RWPE1 (cell line): ENCODE measurements at places on chromosomes 3 and 15.

DNA sequence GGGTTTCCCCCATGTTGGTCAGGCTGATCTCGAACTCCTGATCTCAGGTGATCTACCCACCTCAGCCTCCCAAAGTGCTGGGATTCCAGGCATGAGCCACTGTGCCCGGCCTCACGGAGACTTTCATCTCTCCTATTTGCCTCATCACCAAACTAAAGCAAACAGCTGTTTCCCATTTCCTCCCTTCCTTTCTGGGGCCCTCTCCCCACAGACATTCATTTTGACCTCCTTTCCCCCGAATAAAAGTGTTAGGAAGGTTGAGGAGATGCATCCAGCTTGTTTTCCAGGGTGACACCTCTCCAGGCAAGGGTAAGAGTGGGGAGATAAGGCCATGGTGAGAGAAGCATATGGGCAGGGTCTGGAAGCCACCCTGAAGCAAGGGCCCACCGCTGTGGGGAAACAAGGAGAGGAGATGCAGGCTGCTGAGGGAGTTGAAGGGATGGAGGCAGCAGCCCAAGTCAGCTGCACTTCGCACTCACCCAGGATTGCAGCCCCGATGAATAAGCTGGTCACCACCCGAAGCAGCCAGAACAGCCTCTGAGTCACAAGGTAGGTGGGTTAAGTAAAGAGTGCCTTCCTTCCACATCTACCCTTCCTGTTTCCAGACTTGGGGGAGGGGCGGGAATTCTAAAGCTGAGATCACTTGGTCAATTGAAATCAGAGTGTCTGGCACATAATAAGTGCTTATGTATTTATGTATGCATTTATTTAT, 7.7 kb downstream of the DUOXA2 start:
- DNase-seq: peak; percentile 88

GRCh38 chr3:152769523-152769922, 65.4 kb upstream of the P2RY1 start:
- DNase-seq: peak; percentile 9

GRCh38 chr3:48548126-48548525, 8.5 kb downstream of the PFKFB4 start:
- no peak for DNase-seq

- no peak for DNase-seq
Measured at GRCh38 chr3:119810018-119810435, 28.1 kb downstream of the NR1I2 start.

GRCh38 chr3:121793078-121793477, 41.8 kb downstream of the IQCB1 start:
- no peak for DNase-seq

GRCh38 chr3:1477669-1478068, 384.8 kb downstream of the CNTN6 start:
- DNase-seq: no peak

DNA sequence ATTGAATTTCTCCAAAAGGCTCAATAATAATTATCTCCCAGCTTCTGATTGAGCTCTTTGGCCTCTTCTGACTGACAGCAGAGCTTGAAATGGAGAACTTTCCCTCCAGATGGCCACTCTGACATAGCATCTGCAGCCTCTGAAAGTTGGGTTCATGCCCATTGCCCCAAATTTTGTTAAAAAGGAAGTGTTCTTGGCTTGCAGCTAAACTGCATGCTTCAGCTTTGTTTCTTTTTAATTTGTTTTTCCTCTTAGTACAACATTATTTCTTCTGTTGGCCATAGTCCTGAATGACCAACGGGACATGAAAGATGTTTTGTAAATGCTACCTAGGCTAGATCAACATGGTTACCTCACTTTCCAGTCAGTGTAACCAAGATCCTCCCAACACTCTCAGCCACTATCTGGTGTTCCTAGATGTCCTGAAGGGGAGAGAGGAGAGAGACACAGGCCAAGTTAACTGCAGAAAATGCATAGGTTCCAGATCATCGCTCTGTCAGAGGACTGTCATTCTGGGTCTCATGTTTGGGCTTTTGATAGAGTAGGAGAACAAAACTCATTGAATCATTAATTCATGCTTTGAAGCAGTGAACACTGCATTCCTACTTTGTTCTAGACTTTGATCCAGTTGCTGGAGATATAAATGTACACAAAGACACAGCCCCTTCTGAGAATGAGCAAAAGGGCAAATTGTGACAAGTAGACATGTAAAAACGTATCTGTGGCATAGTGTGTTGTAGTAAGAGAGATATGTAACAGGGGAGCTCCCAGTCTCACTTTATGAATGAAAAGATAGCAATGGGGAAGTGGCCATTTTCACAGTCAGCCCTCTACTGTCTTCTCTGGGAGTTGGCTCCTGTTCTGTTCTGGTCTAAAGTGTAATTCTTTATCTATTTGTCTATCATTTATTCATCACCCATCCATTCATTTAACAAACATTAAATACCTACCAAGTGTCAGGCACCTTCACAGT, 156.2 kb downstream of the ZNF621 start:
- DNase-seq: no peak

- no peak for DNase-seq
Measured at GRCh38 chr15:91926908-91927270, 73.4 kb downstream of the SLCO3A1 start.

DNA sequence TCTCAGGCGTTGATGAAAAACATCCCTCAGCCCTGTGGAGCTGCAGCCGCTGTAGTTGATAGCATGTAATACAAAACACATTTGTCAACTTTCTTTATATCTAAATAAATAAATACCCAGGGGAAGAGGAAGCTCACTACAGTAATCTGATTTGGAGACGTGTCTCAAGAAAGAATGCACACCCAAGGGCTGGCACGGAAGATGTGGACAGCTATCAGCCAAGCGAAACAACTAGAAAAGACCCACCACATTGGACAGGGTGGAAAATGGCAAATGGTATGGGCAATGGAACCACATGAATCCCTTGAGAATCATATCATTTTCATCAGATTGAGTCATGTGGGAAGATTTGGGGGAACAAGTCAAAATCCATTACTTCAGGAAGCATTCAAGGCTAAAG, 43.1 kb upstream of the ALDH1A3 start:
- no peak for DNase-seq

DNA sequence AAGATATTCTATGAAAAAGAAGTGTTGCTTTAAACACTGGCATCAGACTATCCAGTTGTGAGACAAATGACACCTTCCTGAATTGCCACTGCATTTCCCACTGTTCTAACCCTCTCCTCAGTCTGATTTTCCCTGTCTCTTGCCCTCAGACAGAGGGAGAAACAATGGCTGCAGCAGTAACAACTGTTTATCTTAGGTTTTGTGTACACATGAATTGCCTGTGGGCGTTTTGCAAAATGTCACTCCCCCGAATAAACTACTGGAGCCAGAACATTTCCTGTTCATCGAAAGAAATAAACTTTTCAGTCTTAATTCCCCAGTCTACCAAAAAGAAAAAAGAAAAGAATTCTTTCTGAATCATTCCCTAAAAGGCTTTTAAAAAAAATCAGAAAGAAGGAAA, 155.1 kb downstream of the MAGI1 start:
- no peak for DNase-seq

DNA sequence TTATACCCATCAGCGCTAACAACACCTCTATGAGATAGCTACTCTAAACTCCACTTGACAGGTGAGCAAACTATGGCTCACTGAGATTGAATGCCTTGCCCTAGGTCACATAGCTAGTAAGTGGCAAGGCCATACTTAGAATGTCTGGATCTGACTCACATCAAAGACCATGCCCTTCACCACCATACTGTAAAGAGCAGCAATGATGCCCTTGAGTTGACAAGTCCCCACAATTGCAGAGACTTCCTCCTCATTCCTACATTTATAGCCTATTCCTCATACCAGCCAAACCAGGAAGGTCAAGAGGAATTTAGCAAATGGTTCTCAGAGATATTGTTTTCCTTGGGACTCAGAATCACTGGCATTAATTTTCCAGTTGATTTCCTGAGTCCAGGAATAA, 157.8 kb upstream of the SNTN start:
- no peak for DNase-seq

GRCh38 chr3:66195347-66195783, 25.4 kb upstream of the SLC25A26 start:
- peak; percentile 10 for DNase-seq

GRCh38 chr3:25155652-25156471, 272.2 kb upstream of the RARB start:
- DNase-seq: no peak

DNA sequence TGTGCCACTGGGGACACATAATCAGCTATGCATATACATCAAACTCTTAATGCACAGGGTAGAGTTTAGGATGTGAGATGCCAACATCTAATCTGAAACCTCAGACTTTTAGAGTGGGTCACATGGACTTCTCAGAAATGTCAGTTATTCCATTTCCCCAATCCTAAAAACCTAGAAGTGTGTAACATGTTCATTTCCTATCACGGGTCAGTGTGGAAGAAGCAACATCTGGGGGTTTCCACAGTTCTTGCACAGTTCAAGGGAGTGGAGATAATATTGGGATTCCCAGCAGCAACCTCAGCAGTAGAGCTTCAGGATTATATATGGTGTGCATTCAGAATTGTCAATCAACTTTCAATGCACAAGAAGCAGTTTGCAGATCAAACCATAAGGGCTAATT, 44.4 kb upstream of the SPRED1 start:
- no peak for DNase-seq
